ENCODE measurements at places on chromosomes 5 and 9. TPM values are rescaled to one million over a fixed set of nuclear protein-coding genes. Genes with fewer than 3 reads are reported as not detected.

CATSPER3 gene
- not detected for total RNA-seq

TDRD7 gene
- 25.8 TPM for total RNA-seq

CCL27 gene
- total RNA-seq: not detected

ADAMTS6 gene
- 86.4 TPM for total RNA-seq

MPDZ gene
- total RNA-seq: 61.7 TPM

ORM2 gene
- total RNA-seq: not detected

PDE8B gene
- 0.15 TPM for total RNA-seq

OLFML2A gene
- 0.32 TPM for total RNA-seq

YTHDC2 gene
- 25.0 TPM for total RNA-seq

HINT1 gene
- 265 TPM for total RNA-seq

HTR4 gene
- not detected for total RNA-seq

KCTD16 gene
- 0.61 TPM for total RNA-seq

STXBP1 gene
- total RNA-seq: 76.7 TPM

OR13C3 gene
- total RNA-seq: not detected

NEUROG1 gene
- not detected for total RNA-seq

GMCL2 gene
- not detected for total RNA-seq

OGN gene
- total RNA-seq: not detected

SLC6A3 gene
- not detected for total RNA-seq

EMB gene
- total RNA-seq: not detected

All from epithelial cell of umbilical artery (primary cell).